Activated naive CD4-positive, alpha-beta T cell (primary cell): ENCODE measurements at places on chromosomes 16 and 17.

DNA sequence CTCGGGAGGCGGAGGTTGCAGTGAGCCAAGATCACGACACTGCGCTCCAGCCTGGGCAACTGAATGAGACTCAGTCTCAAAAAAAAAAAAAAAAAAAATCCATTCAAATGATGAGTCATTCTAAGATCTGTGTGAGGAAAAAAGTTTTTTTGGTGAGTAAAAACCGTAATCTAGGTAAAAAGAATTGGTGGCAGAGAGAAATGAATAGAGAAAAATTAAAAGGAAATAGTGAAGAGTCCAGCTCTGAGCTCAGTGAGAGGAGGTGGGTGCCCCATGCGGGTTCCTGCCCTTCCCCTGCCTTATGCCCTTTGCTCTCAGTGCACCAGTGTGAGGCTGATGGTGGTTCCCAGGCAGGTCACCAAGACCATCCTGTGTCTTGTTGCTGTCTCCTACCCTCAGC lies 20.9 kb downstream of the GAN start:
- no peak for DNase-seq

DNA sequence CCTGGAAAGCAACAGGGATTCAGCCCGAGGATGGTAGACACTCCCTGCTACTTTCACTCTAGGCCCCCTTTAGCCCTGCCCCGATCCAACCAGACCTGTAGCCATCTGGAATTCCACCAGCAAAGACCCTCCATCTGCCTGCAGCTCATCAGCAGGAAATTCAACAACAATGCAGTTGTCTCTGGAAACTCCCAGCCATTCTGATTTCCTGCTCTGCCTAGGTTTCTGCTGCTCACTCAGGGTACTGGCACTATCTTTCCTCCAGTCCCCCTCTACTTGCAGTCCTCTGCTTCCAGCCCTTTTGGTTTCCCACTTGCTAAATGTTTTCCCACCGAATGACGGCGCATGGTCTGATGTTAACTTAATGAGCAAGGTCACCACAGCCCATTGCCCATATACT lies 2.7 kb upstream of the SP6 start:
- DNase-seq, result no peak

DNA sequence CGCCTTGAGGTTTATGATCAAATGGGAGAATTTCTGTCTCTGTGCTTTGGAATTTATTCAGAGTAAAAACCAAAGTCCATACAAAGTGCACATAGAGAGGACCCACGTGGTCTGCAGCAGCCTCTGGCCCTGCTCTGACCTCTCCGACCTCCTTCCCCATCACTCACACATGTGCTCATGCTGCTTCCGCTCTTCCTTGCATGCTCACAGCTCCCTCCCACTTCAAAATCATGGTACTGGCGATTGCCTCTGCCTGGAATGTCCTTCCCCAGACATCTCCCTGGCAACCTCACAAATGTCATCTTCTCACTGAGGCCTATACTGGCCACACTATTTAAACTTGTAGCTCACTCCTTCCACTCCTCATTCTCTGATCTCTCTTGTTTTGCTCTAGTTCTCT lies 418.0 kb downstream of the CA10 start:
- DNase-seq, result no peak

DNA sequence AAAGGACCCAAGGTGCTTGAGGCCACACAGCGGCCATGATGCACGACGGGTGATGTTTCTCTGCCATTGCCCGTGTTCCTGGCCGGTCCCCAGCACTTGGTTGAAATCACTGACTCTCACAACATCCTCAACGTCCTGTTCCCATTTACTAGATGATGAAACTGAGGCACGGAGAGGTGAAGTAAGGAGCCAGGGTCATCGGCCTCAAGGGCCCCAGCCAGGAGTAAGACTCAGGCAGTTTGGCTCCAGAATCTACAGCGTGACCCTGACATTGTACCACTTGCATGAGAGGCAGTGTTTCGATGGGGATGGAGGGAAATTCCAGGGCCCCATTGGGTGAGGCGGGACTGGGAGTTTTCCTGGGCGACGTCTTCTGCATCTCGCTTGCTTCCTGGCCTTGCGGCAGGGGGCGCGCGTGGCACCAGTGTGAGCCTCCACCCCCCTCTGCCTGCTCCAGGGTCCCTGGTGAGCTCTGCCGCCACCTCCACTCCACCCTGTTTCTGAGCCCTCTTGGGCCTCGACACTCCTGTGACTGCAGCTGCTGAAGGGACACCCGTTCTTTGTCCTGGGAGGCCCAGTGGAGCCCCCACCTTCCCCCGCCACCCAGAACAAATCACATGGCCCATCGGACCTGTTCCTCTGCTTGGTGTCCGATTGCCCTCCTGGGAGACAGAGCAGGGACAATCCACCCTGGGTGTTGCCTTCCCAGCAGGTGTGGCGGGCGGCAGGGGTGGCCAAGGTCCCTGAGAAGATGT lies 133.0 kb upstream of the GSE1 start:
- DNase-seq, result no peak

- peak; percentile 57 for DNase-seq
These were observed 101.1 kb downstream of the XYLT1 start for GRCh38 chr16:17369421-17370222.

- DNase-seq, result no peak
These were observed 1.5 kb downstream of the ESRP2 start for GRCh38 chr16:68234188-68235107.

- no peak for DNase-seq
These were observed 123.8 kb downstream of the GOSR1 start for GRCh38 chr17:30600830-30601494.

GRCh38 chr16:12611916-12612597 lies 191.6 kb downstream of the CPPED1 start:
- no peak for DNase-seq

DNA sequence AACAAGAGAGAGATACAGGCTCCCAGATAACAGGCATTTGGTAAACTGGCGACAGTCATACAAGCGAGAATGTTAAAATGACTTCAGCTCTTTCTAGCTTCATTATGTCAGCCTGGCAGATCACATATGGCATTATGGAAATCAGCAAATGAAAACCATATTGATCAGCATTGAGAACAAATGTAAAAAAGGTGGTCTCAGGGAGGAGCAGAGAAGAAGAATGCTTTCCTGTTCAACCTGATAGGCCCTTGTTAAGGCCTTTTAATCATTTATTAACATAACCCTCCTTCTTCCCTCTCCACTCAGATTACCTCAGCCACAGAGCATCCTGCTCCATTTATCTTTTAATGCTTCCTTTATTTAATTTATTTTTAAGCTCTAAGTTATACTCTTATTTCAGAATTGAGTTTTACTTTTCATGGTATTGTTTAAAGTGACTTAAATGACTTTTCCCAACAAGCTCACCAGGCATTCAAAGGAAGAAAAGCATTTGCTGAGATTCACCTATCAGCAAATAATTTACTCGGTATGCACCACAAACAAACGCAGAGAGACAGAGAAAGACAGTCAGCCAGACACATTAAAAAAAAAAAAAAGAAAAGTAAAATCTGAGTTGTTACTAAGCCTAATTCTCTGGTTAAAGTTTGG lies 243.9 kb upstream of the TBX2 start:
- DNase-seq, result no peak
